ENCODE measurements at places on chromosomes 5 and 9.

DNA sequence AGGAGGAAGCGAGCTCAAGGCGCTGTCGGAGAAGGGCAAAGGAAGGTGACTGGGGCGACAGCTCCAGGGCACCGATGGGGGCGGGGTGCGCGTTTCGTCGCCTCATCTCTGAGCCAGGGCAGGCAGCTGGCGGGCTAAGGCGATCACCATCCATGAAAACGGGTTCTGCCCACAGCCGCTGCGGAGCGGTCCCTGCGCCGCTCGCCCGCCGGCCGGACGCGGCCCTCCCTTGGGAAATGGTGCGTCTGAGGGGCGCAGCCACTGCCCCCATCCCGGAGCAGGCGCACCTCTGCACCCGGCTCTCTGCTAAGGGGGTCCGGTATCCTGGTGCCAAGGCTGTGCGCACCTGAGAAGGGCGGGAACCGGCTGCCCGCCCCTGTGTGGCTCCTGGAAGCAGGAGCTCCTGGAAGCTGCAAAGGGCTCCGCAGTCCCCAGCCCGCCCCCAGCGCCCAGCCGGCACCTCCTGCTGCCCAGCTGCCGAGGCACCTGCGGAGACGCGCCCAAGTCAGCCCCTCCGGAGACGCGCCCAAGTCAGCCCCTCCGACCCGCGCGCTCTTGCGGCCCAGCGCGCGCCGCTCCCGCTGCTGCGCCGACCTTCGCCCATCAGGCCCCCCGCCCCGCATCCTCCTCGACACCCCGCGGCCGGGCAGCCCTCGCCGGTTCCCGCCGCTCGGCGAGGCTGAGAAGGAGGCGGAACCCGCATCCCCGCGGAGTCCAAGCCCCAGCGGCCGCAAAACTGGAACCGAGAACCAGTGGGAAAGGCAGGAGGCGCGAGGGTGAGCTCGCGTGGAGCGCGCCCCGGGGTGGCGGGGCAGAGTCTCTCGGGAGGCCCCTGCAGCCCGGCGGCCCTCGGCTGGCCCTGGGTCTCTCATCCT, 757 bp downstream of the ANKRD34B start:
- DNase-seq = no peak

- DNase-seq = no peak
These were observed 32.9 kb upstream of the STX17 start for GRCh38 chr9:99873531-99873930.

GRCh38 chr5:74412066-74412465, 228.5 kb downstream of the ENC1 start:
- DNase-seq = no peak

DNA sequence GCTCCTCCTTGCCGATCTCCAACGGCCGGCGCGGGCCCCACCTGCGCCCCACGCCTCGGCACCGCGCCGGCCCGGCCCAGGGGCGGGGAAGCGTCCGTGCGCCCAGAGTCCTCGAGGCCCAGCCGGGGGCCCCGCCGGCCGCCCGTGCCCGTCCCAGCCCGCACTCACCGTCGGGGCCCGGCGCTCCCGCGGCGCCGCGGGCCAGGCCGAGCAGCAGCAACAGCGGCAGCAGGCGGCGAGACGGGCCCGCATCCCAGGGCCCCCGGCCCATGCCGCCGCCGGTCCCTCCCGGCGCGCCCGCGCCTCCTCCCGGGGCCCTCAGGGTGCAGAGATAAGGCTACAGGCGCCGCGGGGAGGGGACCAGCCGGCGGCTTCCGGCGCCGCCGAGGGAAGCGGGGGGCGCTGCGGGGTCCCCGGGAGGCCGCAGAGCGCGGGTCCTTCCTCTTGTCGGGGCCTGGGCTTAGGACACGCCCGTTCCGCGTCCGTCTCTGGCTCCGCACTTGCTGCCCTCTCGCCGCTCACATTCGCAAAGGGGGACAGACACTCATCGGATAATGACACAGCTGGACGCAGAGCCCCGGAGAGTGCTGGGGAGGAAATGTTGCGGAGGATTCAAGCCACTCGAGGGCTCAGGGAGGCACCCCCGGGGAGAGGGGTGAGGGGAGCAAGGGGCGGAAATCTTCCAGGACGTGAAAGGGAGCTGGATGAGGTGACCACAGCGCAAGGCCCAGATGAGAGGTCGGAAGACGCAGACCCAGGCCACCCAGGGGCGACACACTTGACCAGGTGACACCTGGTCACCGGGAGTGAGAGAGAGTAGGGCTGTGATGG, at the start of gene SUSD1:
TSS of gene SUSD1 (minus strand) at position 333 of the 831 bp plus-strand sequence. CDS start at position 271, 62 bp downstream.
- DNase-seq = no peak

DNA sequence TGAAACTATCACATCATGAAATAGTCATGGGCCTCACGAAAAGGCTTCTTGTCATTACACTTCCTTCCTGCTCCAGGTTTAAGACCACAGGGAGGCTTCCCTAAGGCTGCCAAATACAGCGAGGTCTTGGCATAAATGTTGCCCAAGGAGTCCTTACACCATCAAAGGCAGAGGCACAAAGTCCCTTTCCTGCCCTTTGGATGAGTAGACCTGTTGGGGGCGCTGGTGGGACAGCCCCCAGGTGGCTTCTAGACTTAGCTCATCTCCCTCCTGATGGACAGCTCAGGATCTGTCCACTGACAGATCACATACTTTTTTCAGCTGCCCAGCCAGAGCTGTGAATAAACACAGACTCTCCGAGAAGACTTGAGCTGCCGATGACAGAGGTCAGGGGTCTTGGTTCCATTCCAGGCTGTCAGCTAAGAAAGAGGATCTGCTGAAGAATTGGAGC, 15.5 kb upstream of the MEGF9 start:
- DNase-seq = no peak

DNA sequence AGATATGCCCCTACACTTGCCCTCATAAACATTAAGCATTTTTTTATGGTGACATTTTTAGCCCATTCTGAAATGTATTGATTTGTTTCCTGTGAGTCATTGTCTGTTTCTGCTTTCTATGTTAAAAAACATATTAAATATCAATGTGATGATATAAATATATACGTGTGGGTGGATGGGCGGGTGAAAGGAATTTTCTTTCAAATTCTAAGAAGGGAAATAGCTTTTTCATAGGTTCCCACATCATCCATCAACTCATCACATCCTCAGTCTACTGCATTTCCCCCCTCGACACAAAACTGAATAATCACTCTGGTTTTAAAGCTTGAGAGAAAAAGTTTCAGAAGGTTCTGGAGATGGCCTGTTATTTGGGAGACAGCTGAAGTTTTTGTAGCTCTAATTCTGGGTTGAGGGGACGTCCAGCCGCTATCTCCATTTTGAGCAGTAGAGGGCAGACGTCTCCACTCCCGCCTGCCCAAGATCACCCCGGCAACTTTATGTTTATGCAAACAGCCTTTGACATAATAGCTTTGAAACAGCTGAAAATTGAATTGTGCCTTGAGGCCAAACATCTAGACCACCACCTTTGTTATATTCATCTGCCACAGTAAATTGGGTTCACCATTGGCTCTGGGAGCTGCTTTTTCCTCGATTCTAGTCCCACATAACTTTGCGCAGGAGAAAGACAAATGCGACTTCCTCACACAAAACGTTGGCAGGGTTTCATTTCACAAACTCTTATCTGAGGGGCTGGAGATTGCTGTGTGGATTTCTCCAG, 216.2 kb upstream of the CLINT1 start:
- DNase-seq = peak; percentile 56

All from NCI-H2081 treated with DMSO at 0.1 percent for 48 hours (cell line).